ENCODE measurements at places on chromosomes 1 and 21.

DNA sequence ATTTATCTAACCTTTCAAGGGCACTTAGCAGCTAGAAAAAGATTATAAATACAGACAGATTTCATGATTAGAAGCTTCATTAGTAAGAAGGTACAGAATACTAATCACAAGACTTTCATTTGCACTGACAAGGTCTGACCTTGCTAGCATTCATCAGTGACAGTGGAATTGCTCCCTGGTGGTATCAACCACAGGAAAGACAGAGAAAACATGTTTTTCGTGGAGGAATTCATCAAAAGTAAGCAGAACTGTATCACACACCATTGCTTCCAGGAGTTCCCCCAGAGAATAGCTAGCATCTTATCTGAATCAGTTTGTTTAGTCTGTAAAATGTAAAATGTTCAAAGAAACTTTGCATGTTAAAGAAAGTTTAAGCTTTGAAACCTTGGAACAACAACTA, 20.6 kb upstream of the CRB1 start:
- DNase-seq, result no peak

DNA sequence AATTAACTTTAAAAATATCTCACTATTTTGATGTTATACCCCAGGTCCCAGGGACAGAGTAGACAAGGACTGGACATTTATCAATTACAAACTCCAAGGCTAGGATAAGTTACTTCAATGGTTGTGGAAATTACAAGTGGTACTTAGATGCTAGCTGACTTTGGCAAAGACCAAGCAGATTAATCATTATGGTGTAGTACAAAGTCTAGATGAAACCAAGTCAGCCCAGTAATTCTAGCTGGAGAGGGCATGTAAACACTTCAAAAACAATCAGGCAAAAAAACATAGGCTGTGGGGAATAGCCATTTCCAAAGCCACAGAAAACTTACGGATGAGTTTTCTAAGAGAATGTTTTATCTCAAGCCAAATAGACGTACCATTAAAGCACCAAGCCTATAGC, 124.5 kb downstream of the TSEN15 start:
- DNase-seq, result no peak

DNA sequence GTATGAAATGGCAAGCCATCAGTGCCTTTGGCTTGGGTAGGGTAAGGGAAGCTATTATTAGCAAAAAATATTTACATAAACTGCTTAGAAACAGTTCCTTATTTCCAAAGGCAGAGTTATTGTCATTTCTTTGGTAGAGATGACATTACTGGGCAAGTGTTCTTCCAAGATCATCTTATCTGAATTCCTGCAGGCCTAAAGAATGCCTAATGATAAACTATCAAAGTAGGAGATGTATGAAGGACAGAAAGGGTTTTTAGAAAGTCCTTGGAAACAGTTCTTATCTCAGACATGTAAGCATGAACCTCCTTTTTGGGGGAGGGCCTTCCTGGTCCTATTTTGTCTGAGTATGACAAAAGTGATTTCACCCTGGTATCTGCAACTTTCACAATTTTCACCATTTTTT, 5.1 kb upstream of the FRRS1 start:
- DNase-seq, result no peak

DNA sequence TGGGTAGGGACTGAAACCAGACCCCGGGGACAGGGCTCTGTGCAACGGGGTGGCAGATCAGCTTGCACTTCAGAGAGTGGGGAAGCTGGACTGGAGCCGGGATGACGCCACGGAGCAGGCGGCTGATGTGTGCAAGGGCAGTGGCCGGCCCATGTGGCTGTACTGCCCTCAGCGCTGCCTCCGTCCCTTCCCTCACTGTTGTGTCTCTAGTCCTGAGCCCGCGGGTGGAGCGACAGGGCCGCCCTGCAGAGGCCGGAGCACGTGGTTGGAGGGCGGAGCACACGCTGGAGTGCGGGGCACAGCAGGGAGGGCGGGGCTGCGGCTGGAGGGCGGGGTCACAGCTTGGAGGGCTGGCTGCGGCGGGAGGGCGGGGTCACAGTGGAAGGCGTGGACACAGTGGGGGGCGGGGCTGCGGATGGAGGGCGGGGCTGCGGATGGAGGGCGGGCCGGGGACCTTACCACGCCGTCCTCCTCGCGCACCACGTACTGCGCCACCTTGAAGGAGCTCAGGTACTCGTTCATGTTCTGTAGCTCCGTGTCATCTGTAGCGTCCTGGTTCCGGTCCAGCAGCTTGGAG, 52.4 kb downstream of the CHD5 start:
- peak; percentile 58 for DNase-seq

DNA sequence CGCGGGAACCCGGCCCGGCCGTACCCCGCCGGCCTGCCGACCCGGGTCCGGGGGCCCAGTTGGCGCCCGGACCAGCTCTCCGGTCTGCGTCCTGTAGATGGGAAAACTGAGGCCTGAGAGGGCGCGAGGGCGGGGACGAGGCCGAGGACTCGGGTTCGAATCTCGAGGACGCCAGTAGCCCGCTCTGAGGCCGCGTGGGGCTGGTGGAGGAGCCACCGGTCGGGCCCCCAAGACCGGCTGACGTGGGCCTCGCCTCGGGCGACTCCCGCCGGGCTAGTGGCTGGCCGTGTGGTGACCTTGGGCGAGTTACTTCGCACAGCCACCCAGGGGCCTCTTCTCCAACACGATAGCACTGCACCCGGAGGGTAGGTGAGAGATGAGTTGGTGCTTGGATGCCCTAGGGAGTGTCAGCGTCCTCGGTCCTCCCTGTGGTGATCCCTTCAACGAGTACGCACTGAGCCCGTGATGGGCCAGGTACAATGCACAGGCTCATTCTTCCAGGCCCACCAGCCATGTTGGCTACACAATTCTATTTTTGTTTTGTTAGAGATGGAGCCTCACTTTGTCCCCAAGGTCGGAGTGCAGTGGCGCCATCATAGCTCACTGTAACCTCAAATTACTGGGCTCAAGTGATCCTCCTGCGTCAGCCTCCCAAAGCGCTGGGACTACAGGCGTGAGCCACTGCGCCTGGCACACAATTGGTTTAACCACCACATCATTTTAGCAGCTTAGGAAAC, 404 bp upstream of the SCMH1 start:
- no peak for DNase-seq

DNA sequence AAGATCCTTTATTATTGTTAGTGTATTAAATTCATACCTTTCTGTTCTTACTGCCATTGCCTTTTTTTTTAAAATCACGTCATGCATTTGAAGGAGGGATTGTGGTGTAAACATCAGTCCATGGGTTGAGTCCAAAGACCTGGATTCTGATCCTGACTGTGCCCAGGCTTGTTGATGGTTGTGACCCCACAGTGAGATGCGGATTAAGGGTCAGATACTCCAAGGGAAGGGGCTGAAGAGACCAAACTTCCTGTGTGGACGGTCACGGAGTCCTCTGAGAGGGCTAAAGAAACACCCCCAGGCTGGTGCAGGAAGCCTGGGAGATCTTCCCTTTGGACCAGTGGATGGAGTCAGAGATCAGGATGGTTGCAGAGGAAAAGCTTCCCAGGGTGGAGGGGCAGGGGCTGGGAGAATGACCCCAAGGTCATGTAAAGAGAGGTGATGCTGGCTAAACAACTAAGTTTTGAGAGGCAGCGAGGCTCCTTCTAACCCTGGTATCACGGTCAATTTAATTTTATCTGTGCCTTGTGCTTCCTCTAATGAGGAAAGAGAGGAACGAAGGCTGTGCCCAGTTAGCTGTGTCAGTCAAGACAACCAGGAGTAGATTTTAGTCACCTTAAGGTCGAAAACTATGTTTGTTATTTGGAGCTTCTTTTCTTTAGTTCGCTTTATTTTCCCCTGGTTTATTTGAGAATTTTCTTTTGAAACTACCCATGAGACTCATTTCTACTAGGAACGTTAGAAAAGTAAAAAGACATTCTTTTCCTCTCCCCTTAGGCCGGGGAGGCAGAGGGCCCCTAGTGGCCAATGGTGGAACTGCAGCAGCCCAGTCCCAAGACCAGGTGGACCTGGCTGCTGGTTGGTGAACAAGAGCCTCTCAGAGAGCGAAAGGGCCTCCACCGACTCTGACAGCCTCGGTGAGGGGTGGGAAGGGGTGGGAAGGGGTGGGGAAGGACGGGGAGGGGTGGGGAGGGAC, 8.7 kb upstream of the GPR161 start:
- peak; percentile 85 for DNase-seq

- DNase-seq, result no peak
These were observed 38.5 kb upstream of the ACTRT2 start for GRCh38 chr1:2982615-2983318.

GRCh38 chr1:50447961-50448360, 24.7 kb upstream of the DMRTA2 start:
- no peak for DNase-seq

GRCh38 chr1:24189528-24189927, 2.4 kb upstream of the IFNLR1 start:
- DNase-seq, result no peak

DNA sequence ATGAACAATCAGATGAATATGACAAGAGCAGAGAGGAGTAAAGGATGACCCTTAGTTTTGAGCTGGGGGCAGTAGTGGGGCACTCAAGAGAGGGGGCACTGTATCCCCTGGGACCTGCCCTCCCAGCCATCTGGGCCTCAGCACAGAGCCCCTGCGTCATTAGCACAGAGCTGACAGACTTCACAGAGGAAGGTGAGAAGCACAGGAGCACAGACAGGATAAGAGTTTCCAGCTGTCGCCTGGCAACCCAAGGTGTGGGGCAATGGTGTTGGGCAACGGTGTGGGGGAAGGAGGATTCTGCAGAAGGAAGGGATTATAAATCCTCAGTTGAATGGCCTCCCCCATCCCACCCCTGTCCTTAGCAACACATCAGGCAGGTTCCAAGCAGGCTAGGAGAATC, 30.2 kb downstream of the RAB3B start:
- no peak for DNase-seq

DNA sequence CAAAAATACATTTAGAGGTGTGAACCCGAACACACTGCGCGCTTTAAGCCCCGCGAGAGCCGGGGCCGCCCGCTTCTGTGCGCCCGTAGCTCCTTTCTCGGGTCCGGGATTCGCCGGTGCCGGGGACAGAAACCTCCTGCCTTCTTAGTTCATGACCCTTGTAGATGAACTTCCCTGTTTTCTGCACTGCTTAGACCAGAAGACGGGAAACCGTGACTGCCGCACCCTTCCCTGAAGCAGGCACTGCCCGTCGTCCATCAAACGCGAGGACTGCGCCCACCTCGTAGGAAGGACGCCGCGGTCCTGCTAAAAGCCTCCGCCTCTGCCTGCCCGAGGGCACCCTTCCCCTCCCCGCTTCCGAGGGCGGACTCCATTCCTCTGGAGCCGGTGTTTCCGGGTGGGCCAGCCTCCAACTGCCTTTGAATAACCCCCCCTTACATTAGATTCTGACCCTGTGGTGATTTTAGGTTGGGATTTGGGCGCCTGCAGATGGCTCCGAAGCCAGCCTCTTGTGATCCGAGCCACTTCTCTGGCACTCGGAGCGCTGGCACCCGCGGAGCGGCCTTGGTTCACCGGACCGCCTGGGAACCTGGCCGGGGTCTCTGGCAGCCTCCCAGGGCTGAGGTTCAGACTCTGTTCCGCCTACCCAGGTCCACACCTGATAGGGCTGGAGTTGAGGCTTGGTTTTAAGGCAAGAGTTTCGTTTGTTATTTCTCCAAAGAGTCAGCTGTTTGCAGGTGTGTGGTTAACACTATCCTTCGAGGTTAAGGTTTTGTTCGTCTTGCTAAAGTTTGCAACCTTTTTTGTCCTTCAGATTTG, 1.2 kb upstream of the PTTG1IP start:
- peak; percentile 60 for DNase-seq

GRCh38 chr1:63189677-63190076, 132.7 kb upstream of the FOXD3 start:
- no peak for DNase-seq

GRCh38 chr1:214303141-214303930, 22.4 kb downstream of the SMYD2 start:
- no peak for DNase-seq

GRCh38 chr1:226494092-226494609, 54.4 kb upstream of the STUM start:
- no peak for DNase-seq

- DNase-seq, result no peak
These were observed 8.5 kb downstream of the SERINC2 start for GRCh38 chr1:31421371-31422040.

DNA sequence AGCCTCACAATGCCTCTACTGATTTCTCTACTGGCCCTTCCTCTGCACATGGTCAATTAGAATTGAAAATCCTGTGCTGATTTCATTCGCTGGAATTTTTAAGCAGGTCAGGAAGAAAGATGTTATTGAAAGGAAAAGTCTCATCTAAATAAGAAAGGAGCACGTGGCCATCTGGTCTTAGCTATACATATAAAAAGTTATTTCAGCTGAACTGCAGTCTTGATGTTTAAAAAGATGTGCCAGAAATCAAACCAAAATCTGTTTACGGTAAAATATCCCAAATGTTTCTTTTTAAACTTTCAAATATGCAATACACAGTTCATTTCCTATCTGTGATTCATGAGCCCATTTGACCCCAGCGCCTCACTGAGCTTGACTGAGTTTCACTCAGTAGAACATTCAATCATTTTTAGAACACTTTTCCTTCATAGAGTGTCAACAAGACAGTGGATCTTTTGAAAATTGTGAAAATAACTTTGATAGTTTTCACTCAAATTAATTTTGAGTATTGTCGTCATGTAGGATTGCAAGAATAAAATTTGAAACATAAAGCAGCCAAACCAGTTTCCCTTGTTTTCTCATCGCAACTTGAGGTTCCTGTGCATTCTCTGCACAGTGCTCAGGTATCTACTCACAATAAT, 293.6 kb downstream of the PTPRC start:
- DNase-seq, result peak; percentile 67

DNA sequence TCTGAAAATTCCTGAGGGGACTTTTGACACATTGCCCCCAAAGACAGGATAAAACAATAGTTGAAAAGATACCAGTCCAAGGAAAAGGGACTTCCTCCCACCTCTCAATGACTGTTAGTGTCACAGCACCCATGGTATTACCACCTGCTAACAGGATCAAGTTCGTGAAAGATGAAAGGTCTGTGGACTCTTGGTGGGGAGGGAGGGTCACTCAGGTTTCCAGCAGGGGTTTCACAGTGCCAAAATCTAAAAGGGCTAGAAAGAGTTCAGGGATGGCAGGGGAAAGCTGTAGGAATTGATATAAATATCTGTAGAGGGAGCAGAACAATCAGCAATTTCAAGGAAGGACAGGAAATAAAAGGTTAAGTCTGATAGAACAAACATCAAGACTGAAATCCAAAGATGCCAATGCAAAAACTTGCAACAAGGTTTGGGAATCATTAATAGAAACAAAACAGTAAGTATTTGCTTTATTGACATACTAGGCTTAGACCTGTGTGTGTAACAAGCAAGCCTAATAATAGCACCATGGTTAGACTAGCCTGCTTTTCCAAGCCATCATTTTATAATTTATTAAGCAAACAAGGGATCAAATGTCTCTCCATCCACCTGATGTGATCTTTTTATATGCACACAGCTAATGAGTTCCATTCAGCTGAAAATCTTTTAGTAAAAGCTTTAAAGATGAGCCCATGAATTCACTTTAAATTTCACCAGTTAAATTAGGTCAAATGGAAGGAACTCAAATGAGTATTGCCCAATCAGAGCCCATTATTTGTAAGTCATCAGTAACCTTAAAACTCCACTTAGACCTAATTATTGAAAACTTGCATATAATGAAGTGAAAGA, 3.7 kb downstream of the MCL1 start:
- DNase-seq, result no peak

GRCh38 chr1:162165528-162165927, 96.0 kb downstream of the NOS1AP start:
- no peak for DNase-seq

GRCh38 chr1:154459080-154459479, 42.9 kb upstream of the TDRD10 start:
- DNase-seq, result no peak

GRCh38 chr1:228272331-228272791, 64.5 kb downstream of the OBSCN start:
- DNase-seq, result no peak

- DNase-seq, result peak; percentile 60
These were observed 22.9 kb upstream of the LDLRAP1 start for GRCh38 chr1:25520446-25521061.
